ENCODE measurements at places on chromosomes 13 and 19.

DNA sequence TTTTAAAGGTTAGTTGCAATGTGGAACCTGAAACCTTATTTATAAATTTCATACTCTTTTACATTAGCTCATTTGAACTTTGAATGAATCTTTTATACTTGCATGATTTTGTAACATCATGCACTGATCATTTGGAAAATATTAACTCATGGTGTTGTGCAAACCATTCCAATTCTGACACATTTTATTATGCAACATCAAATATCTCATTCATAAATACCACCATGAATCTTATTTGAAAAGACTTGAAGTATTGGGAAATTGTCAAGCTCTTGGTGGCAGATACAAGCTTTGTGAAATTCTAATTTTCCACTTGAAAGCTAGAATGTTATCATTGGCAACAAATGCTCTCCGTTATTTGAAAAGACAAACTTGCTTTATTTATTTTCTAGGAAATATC is 379.9 kb upstream of the PCDH20 start:
- DNase-seq: no peak

- no peak for DNase-seq
Measured at GRCh38 chr19:6767357-6768235, at the start of gene SH2D3A. SH2D3A (minus strand) TSS chr19:6767435; CDS start chr19:6763748, 3,687 bp downstream.

DNA sequence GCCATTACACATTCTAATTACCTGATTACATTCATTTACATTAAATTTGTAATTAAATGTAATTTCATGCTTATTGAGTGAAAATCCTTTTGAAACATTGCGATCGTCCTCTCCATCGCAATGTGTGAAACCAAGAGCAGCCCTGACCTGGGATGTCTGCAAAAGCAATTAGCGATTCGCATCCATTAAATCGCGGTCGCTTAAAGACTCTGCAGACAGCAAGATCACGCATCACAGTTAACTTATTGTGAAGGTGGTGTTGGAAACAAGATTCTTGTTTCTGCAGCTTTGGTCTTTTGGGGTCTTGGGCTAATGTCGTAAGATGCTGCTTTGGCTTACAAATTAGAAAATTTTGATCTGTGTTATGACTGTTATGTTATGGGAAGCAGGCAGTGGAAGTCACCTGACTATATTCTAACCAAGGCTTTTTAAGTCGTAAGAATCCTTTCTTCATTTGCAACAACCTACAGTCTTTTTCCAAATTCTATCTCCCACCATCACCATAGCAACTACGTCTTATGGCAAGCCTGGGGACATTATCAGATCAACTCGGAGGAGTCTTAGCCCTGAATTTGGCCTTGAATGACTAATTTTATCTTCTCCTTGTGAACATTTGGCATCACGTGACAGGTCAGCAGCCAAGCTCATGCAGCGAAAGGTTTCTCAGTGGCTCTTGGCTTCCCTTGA is 142.8 kb upstream of the SOX1 start:
- DNase-seq: no peak

- no peak for DNase-seq
Measured at GRCh38 chr13:110944121-110944967, 29.5 kb upstream of the ANKRD10 start.

DNA sequence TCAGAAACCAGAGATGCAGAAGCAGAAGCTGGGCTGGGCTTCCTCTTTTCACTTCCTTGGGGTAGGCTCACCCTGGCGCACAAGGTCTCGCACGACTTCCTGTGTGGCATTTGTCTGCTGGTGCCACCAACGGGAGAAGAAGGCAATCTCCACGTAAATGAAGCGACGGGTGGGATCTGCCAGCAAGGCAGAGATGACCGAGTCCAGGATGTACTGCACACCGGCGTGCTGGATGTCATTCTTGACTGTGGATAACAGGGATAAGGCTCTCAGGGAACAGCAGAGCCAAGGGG is 1.3 kb downstream of the MAN2B1 start:
- no peak for DNase-seq

GRCh38 chr13:97810152-97810551 is 143.3 kb upstream of the IPO5 start:
- no peak for DNase-seq

DNA sequence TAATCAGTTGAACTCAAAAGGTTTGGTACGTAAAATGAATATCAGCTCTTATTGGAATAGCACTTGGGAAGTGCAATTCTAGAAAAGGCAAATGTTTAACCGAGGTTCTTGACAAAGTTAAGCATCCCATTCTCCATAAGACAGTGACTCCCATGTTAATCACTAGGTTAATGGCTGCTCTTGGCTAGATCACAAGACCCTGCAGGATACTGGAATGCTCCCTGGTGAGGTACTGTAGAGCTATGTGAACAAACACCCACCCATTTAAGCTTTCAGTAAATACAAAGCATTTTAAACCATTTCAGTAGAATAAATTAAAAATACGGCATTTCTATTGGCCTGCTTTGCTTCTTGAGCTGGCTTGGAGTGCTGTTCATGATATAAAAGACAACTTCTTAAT is 56.5 kb downstream of the TDRD3 start:
- no peak for DNase-seq

DNA sequence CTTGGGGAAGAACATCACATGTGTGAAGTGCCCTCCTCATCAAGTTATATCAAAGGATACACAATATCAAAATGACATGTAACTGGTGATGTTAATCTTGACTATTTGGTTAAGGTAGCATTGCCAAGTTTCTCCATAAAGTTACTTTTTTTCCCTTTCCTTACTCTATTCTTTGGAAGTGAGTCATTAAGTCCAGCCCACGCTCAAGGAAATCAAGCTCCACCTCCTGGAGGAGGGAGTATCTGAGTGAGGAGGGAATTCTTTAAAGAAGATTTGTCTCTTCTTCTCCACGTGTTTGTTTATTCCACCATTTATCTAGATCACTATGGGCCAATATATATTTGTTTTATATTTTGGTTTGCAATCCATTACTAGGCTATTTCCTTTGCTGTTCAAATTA is 33.6 kb upstream of the FNDC3A start:
- no peak for DNase-seq

DNA sequence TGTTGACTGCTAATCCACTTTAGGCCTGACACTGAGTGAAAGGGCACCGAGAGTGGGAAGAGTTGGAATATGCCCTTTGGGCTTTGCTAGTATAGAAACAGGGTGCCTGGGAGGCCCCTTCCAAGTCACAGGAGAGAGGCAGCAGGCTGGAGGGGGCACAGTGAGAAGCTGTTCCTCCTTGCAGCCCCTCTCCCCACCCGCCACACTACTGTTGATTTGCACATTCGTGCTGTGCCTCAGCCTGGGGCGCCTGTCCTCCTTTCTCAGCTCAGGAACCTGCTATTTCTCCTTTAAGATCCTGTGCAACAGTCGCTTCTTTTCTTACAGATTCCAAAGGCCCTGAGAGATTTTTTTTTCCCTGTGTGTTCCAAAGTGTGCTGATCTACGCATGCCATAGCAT is 2.8 kb upstream of the B3GLCT start:
- DNase-seq: no peak

DNA sequence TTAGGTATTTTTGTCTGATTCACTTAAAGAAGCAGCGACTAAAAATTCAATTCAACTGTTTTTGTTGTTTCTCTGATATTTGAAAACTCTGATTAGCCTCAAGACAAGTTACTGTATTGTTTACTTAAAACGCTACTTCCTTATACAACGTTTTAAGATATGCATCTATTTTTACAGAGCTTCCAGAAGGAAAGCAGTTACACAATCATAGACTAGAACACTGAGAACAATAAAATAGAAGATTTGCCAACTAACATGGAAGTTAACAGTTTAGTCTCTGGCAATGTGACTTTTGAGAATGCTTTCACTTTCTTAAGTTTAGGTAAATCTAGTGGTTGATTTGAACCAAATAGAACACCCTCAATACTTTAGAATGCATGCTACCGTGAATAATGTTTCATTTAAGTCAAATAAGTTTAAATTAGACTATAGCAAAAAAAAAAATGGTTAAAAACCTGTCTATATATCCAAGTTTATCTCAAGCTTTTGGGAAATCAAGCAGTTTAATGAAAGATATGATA is 614.8 kb downstream of the DACH1 start:
- DNase-seq: no peak

DNA sequence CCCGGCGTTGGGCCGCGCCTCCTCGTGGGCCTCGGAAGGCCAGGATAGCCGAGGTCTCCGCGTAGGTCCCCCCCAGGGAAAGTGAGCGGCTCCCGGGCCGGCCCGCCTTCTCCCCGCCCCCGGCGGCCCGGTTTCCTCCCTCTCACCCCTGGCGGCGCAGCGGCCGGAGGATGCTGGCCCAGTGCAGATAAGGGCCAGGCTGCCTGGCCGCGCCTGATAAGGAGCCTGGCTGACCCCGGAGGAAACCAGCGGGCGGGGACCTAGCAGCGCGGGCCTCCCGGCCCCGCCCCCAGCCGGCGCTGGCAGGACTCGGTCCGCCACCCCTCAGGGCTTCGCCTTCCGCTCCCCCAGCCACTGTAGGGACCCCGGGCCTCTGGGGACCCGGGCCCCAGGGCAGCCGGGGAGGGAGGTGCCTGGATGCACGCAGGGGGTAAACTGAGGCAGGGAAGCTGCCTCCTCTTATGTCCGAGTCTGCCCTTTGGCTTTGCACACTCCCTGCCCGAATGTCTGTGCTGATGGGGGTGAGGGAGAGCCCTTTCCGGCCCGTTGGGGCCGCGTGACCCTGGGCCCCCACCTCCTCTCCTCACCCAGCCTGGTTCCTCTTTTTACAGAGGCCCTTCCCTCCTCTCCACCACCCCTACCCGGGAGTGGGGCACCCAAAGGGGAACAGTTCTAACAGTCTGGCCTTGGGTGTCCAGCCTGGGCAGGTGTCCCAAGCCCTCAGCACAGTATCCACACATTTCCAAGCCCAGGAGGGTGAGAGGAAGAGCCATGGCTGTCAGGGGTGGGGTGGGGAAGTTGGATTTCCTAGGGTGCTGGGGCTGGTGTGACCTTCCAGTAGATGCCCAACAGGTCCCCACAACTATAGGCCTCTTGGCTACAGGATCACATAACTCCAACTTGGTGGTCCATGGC is at the start of gene LYL1:
LYL1 (minus strand) TSS at position 193 of the 915 bp plus-strand sequence. CDS start 1,687 bp downstream, outside the sequence.
- no peak for DNase-seq

DNA sequence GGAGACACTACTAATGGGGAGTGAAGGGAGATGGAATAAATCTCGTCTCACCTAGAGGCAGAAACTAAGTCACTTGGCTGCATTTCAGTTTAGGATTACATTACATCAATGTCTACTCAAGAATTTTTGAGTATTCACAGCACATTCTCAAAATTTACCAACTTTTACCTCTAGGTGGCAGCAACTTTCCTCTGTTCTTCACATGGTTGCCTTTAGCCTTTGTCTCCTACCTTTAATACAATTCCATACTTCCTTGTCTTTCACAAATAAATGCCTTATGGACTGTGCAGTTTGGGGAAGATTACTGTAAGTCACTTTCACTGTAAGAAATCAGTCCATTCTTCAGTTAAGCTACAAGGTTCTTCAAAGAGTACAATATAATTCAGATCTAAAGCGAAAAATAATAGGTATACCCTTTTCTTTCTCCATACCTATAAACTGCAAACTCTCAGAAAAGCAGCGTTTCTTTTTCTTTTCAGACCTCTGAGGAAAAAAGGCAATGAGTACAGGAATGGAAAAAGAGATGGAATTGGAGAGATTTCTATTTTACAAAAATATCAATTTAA is 379.4 kb downstream of the KLF12 start:
- no peak for DNase-seq

DNA sequence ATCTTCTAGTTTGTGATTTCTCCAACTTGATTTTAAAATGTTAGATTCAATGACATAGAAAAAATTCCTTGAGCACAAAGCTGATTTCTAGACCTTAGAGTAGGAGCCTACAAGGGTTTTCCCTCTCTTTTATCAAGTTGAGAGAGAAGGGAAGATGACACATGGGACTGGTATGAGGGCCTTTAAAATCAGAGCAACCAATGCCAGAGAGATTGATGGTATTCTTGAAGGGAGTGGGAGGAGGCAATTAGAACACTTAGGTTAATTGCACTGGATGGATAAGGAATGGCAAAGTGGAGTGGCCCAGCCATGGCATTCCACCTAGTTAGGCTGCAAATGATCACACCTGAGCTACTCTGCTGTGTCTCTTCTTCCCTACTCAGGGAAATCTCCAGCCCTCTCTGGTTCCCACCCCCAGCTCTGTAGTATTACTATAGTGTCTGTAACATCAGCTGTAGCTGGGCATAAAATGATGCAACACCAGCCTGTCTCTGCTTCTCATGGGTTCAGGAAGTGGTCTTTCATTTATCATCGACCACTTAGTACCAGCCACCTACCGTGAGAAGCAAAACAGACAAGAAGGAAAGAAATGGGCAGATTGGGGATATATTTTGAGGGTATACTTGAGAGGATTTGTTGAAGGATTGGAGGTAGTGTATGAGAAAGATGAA is 333.6 kb downstream of the DLEU7 start:
- no peak for DNase-seq

DNA sequence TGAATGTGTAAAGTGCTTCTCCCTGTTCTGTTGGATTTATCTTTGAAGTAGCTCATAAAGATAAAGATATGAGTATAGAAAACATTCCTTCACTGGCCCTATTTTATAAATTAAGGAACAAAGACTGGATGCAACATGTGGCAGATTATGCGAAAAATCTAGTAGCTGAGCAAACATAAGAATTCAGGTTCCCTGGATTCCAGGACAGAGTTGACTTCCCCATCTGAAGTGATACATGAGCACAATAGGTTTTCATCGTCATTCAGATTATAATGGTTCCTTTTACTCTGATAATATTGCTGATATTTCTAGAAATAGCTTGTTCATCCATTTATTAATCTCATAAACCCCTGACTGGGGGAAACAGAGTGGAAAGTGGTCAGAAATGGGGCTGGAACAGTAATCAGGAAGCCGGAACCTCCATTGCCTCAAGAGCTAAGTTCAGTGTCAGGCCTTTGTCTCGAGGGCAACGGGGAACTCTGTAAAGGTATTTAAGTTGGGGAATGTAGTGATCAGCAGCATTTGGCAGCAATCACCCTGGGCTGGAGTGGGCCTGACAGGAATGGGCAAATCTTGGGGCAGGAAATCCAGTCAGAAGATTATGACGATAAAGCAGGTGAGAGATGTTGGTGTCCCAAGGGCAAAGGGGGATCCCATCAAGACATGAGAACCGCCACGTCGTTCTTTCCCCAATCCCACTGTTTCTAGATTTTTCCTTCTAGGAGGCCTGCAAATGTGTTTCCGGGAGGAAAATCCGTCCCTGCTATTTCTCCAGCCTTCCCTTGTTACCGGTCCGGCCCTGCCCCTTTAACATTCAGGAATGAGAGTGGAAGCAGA is 232.5 kb upstream of the SERP2 start:
- DNase-seq: no peak

DNA sequence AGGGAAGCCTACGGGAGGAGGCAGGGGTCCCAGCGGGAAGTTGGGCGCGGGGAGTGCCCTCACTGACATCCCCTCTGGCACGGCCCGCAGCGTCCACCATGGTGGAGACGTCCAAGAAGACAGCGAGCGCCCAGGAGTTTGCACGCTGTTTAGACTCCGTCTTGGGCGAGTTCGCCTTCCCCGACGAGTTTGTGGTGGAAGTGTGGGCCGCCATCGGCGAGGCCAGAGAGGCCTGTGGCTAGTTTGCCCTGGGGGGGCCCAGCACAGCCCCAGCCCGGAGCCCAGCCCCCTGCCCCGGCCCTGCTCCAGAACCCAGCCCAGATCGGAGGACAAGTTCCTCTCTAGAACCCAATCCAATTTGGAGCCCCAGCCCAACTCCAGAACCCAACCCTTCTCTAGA is 4.7 kb downstream of the GIPC3 start:
- DNase-seq: no peak
